ENCODE measurements at places on chromosomes 12 and 14. TPM values are rescaled to one million over a fixed set of nuclear protein-coding genes. Genes with fewer than 3 reads are reported as not detected.

DNA sequence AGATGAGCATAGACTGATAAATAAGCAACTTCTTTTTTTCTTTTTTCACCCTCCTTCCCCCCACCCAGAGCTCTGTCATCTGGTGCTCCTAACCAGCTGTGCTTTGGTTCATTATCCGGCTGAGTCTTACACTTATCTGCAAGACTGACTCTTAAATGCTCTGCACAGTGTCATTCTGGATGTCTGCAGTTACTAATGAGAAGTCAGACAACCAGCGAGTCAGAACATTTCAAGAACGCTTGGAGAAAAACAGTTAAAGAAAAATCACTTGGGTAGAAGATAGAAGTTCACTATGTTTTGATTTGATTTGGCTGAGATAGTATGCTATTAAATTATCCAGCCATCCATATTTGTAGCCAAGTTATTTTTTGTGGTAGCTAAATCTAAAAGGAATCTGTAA, 328.9 kb upstream of the PRICKLE1 start:
- no peak for DNase-seq
- no peak overlapping the region for H3K27ac ChIP-seq
- no peaks in the 10 kb centered on the region for H3K36me3 ChIP-seq
- H3K4me3 ChIP-seq: no peak overlapping the region
- no peaks in the 10 kb centered on the region for H3K27me3 ChIP-seq

DNA sequence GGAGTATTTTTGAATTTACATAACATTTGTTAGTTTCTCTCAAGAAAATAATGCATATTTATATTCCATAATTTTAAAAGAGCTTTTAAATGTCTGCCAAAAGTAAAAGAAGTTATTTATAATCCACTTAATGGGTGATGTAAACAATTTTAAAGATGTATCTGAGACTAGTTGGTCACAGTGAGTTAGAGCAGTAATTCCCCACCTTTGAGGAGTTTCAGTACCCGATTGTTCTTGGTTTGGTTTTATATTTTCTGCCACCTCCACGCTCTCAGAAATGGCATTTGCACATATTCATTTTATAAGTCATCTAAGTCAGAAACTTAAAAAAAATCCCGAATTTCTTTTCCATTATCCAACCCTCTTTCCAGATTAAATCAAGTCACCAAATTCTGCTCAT, 153.2 kb downstream of the SLC35F4 start:
- H3K4me1 ChIP-seq: no peaks in the 10 kb centered on the region
- H3K36me3 ChIP-seq: no peaks in the 10 kb centered on the region
- H3K27ac ChIP-seq: no peak overlapping the region
- no peaks in the 10 kb centered on the region for H3K27me3 ChIP-seq

- H3K27ac ChIP-seq: no peak overlapping the region
- H3K27me3 ChIP-seq: no peaks in the 10 kb centered on the region
- H3K4me3 ChIP-seq: no peak overlapping the region
- H3K4me1 ChIP-seq: no peaks in the 10 kb centered on the region
- no peak for DNase-seq
These were observed 40.7 kb upstream of the CMKLR1 start for GRCh38 chr12:108379823-108380222.

- H3K27me3 ChIP-seq: no peaks in the 10 kb centered on the region
- H3K4me3 ChIP-seq: no peak overlapping the region
- H3K4me1 ChIP-seq: peaks cover 2% of the 10 kb centered on the region
- no peak for DNase-seq
These were observed 5.8 kb downstream of the JDP2 start for GRCh38 chr14:75433631-75434071.

DNA sequence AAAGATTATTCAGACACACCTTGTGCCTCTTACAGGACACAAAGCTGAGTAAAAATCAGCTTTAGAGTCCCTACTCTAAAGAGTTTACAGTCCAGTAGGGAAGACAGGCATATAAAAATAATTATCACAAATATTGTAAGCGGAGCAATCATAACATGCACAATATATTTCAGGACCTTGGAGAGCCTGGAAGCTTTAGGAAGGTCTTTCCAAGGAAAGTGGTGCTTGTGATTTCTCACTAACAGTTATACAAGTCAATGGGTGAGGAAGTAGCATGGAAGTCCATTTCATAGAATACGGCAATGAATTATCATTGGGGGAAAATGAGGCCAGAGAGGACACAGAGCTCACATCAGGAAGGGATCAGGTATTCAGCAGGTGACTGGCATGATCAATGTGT, 268.3 kb downstream of the C12orf50 start:
- no peak for DNase-seq
- H3K4me3 ChIP-seq: no peak overlapping the region
- no peaks in the 10 kb centered on the region for H3K27me3 ChIP-seq
- H3K4me1 ChIP-seq: no peaks in the 10 kb centered on the region

GRCh38 chr12:57190037-57190436, 26.6 kb upstream of the NXPH4 start:
- no peaks in the 10 kb centered on the region for H3K4me1 ChIP-seq
- H3K4me3 ChIP-seq: no peak overlapping the region
- no peaks in the 10 kb centered on the region for H3K27me3 ChIP-seq
- H3K36me3 ChIP-seq: no peaks in the 10 kb centered on the region
- H3K27ac ChIP-seq: no peak overlapping the region
- DNase-seq: no peak

DNA sequence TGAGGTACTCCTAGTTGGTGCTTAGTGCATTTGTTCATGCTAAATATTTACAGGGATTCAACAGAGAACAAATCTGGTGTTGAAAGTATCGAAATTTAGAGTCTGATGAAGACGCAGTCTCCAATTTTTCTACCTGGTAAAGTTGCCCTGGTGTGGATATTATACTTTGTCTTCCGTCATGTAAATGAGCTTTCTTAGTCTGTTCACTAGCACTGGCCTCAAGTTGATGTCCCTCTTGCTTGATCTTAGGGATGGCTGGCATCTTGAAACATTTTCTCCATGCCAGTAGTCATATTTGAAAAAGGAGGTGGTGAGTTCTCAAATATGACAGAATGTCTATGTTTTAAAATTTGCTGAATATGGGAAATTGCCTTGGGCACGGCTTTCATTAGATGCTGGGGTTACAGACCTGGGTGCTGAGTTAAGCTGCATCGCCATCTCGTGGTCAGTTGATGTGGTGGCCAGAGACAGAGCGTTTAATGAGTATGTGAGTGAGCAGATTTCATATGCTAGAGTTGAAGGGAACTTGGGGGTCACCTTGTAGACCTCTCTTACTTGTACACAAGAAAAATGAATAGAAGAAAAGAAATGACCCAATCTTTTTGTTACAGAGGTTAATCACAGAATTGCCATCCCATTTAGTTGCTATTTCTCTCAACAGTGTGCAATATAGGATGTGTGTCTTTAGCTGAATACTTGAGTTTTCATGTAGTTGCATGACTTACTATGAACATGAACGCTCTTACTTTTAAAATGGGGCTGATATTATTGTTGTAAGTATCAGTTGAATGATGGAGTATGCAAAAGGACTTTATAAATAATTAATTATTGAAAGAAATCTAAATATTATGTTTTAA, 172.8 kb upstream of the DCN start:
- no peak overlapping the region for H3K4me3 ChIP-seq
- H3K27ac ChIP-seq: no peak overlapping the region
- no peaks in the 10 kb centered on the region for H3K4me1 ChIP-seq
- DNase-seq: peak; percentile 28
- no peaks in the 10 kb centered on the region for H3K36me3 ChIP-seq
- peaks cover 4% of the 10 kb centered on the region for H3K27me3 ChIP-seq

DNA sequence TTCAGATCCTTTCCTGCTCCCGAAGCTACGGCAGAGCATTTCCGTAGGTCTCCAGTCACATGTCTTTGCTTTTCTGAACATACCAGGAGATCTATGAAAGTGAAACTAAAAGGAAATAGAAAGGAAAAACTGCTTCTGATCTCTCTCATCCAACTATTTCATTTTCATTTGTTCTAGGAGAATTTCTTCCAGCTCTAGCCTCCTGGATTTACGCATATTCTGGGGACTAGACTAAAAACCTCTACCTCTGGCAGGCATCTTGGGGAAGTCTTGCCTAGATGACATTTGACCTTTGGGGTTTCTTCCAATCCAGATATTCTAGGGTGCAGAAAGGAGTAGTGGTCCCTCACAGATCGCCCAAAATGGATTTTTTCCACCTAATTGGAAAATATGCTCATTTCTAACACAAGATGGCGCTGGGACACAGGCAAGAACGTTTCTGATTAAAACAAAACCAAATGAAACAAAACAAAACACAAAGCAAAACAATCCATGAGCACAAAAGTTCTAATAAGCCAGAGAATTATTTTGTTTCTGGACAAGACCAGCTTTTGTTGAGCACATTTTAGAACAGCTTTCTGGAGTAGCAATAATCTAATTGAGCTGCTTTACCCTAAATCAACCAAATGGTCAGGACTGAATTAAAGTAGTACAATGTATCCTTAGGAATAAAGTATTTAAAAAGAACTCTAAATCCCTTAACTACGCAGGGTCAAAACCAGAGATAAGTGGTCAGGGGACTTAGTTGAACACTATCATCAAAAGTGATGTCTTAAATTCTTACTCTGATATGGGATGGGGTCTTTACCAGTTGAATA, 12.3 kb upstream of the PARP11 start:
- H3K4me3 ChIP-seq: no peak overlapping the region
- H3K27me3 ChIP-seq: no peaks in the 10 kb centered on the region
- no peak overlapping the region for H3K27ac ChIP-seq
- H3K36me3 ChIP-seq: no peaks in the 10 kb centered on the region
- peak; percentile 55 for DNase-seq

DNA sequence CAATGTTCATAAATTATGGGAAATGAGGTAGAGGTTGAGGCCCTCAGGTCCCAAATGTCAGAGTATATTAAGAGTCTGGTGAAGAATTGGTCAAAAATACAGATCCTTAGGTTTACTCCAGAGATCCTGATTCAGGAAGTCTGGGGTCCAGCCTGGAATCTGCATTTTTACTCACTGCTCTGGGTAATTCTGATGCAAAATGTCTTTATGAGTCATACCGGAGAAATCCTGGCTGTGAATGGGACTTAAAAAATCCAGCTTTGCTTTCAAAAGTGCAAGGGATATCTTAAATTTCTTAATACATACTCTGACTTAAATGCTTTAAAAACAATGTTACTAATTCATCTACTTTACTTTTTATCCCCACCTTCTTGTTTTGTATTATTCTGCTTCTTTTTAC, 74.5 kb downstream of the FERMT2 start:
- H3K36me3 ChIP-seq: no peaks in the 10 kb centered on the region
- no peak overlapping the region for H3K27ac ChIP-seq
- H3K4me1 ChIP-seq: no peaks in the 10 kb centered on the region
- DNase-seq: no peak
- H3K27me3 ChIP-seq: no peaks in the 10 kb centered on the region

GRCh38 chr12:123075646-123076171, 75.2 kb downstream of the PITPNM2 start:
- DNase-seq: peak; percentile 80
- H3K4me1 ChIP-seq: peaks cover 42% of the 10 kb centered on the region
- H3K27me3 ChIP-seq: no peaks in the 10 kb centered on the region
- peak overlapping the region; percentile 3 for H3K4me3 ChIP-seq
- H3K36me3 ChIP-seq: no peaks in the 10 kb centered on the region

DNA sequence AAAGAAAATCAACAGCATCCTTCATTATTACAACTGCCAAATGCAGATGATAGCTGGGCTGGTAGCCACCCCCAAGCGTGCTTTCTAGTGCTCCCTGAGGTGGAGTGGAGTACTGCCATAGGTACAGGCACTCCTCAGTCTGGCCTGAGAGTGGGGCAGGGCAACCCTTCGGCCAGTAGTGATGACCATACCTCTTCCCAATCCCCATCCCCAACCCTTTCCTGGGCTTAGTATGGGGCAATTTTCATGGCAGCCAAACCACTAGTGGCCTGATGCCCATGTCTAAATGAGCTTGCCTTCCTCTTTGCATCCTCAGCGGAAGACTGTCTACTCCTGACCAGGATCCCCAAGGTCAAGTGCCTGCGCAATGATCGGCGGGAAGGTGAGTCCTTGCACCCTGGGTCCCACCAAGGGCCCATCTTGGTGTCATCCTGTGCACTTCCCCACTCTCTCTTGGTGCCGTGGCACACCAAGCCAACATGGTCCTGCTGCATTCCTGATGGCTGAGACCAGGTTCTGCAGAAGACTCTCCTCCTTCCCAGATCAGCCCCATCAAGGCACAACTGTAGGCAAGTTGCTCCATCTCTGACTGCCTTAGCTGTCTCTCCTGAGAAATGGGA, 65.8 kb downstream of the GALNT16 start:
- no peak for DNase-seq
- no peaks in the 10 kb centered on the region for H3K4me1 ChIP-seq
- no peak overlapping the region for H3K4me3 ChIP-seq
- no peak overlapping the region for H3K27ac ChIP-seq
- no peaks in the 10 kb centered on the region for H3K27me3 ChIP-seq

Gene SOAT2
- 0.26 TPM for total RNA-seq

- DNase-seq: no peak
- no peaks in the 10 kb centered on the region for H3K27me3 ChIP-seq
- H3K36me3 ChIP-seq: no peaks in the 10 kb centered on the region
- H3K27ac ChIP-seq: no peak overlapping the region
- no peaks in the 10 kb centered on the region for H3K4me1 ChIP-seq
- H3K4me3 ChIP-seq: no peak overlapping the region
These were observed 214.0 kb upstream of the NOVA1 start for GRCh38 chr14:26811756-26812305.

DNA sequence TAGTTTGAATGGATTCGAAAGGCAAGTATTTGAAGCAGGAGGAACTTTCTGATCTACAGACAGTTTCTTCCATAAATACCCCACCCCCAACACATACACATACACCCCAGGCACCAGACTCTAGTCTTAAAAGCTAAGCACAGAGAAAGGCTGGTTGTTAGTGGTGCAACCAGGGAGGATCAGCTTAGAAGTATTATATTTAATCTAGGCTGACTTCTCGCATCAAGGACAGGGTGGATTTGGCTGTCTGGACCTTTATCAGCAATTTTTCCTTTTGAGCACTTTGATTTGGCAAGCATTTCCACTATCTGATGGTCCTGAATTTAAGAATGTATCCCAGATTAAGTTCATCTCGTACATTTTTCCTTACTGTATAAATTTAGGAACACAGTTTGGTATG, 1489.8 kb upstream of the FLRT2 start:
- no peak overlapping the region for H3K27ac ChIP-seq
- H3K4me3 ChIP-seq: no peak overlapping the region

DNA sequence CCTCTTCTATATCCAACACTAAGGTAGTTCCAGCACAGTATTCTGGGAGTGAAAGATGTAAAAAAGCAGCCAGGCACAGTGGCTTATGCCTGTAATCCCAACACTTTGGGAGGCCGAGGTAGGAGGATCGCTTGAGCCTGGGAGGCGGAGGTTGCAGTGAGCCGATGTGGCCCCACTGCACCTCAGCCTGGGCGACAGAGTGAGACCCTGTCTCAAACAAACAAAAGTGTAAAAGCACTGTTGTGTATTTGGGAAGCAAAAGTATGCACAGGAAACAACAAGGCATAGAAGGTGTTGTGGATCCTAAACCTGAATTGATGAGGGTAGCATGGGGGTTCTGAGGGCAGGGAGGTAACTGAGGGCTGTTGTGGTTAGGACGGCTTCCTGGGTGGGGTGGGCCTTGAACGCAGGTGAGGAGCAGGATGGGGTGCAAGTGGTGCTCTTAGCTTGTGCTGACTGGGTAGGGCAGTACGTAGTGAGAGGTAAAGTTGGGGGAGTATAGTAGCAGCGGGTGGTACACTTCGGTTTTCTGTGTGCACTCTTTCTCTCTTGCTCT, 64.2 kb downstream of the RASSF3 start:
- H3K27me3 ChIP-seq: no peaks in the 10 kb centered on the region
- peaks cover 99% of the 10 kb centered on the region for H3K4me1 ChIP-seq
- no peaks in the 10 kb centered on the region for H3K36me3 ChIP-seq

Data from CD4-positive, alpha-beta memory T cell (primary cell).